H1 (cell line): ENCODE measurements at places on chromosomes 5 and 9.

DNA sequence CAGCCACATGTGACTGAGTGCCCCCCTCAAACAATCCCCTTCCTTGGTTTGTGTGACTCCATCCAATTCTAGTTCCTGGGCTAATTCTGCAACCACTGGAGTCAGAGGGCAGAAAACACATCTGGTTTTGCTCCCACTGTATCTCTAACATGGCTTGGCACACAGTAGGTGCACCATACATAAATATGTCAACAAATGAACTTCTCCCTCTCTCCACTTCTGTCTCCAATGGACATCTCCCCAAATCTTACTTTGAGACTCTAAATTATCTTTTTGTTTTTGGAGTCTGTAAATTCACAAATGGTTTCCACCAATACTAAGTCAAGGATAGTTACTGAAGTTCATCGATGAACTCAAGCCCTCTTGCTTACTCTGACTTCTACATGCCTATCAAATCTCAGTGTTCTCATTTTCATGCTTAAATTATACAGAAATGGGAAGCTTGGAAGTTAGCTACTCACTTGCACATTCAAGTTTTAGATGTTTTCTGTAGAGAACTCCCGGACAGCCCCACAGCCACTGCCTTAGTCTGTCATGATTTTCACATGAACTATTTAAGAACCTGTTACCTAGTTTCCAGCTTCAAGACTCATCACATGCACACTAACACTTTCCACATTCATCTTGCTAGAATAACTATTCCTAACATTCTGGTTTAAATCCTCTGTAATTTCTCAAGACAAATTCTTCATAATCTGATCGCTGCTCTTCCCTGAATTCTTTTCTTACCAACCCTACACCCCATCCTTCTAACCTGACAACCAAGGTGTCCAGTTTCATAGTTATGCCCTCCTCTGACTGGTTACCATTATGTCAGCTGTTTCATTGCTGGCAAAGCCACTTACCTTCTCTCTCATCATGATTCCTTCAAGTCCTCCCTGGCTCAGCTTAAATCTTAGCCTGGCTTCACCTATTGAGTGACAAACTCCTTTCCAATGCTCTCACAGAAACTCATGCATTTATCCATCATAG is 6.0 kb downstream of the RPL37 start:
- no peak for DNase-seq

DNA sequence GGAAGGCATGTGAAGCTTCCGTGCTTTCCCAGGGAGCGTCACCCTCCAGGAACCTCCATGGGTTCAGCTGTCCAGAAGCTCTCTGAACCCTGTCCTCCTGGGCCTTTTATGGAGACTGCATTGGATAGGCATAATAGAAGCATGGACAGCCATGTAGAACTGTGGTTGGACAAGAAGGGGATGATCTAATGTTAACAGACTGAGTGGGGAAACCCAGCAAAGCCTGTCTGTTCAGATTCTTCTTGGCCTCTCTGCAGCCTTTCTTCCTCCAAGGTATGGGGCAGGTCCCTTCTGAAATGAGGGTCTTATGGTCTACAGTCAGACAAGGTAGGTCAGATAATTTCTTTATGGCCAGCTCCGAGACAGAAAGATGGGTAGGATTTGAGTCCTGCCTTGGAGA is 59.1 kb upstream of the CTNNA1 start:
- DNase-seq = no peak

GRCh38 chr5:6715758-6716628 is 2.8 kb downstream of the TENT4A start:
- DNase-seq = no peak

GRCh38 chr9:92709240-92709639 is 39.3 kb upstream of the IPPK start:
- DNase-seq = no peak

DNA sequence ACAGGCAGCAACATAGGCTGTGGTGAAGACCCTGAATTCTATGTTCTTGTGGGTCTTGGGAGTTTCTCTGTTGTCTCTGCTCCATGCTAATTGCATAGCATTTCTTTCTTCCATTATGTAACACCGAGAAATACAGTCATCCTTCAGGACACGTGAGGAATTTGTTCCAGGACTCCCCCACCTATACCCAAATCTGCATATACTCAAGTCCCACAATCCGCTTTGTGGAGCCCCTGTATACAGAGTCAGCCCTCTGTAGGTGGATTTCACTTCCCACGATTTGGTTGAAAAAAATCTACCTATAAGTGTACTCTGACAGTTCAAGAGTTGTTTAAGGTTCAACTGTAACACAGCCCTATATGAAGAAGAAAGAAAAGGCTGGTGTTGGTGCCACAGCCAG is 22.1 kb downstream of the ANKRD33B start:
- peak; percentile 23 for DNase-seq

DNA sequence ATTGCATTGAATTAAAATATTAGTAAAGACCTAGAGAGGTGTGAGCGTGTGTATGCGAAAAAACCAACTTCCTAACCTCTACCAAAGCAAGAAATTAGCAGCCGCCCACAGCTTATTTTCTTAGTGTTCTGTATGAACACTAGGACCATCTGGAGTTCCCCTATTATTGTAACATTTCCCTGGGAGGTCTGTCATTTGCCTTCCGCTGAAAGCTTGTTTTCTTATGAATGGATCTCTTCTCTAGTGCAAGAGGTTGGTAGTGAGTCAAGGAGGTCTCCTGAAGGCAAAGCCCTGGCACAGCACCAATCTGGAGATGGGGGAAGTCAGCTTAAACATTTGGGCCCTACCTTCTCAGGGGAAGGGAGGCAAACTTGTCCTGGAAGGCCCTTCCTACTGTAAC is 10.8 kb downstream of the TNFSF8 start:
- DNase-seq = no peak
